ENCODE measurements at places on chromosomes 12 and 14.

GRCh38 chr14:46734286-46734685 is 82.7 kb upstream of the RPL10L start:
- no peak for DNase-seq

DNA sequence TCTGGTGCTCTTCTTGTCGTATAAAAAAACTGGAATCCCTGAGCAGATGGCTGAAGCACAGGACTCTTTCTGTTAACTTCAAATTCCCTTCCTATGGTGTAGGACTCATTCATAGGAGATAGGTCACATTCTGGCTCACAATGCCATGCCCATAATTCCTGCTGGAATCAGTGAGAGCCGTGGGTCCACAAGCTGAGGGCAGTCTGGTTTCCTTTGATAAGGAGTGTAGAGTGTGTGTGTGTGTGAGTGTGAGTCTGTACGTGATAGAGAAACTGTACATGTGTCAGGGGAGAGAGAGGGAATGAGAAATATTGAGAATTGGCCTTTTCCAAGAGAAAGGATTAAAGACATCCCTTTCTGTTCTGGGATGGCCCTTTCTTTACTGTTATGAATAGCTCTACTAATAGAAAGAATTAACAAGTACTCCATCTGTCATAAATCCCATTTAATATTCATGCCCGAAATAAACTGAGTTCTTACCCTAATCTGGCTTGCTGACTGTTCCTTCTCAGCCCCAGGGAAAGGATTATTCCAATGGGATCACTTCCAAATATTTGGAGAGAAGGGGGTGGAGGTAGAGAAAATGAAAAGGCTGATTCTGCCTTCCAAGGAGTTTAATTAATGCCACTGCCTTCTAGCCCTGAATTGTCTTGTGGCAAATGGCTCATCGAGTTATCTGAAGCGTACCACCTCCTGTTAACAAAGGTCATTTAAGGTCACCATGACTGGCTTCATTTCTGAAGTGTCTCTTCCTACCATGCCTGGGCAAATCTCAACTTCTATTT is 79.0 kb downstream of the TMX1 start:
- no peak for DNase-seq

DNA sequence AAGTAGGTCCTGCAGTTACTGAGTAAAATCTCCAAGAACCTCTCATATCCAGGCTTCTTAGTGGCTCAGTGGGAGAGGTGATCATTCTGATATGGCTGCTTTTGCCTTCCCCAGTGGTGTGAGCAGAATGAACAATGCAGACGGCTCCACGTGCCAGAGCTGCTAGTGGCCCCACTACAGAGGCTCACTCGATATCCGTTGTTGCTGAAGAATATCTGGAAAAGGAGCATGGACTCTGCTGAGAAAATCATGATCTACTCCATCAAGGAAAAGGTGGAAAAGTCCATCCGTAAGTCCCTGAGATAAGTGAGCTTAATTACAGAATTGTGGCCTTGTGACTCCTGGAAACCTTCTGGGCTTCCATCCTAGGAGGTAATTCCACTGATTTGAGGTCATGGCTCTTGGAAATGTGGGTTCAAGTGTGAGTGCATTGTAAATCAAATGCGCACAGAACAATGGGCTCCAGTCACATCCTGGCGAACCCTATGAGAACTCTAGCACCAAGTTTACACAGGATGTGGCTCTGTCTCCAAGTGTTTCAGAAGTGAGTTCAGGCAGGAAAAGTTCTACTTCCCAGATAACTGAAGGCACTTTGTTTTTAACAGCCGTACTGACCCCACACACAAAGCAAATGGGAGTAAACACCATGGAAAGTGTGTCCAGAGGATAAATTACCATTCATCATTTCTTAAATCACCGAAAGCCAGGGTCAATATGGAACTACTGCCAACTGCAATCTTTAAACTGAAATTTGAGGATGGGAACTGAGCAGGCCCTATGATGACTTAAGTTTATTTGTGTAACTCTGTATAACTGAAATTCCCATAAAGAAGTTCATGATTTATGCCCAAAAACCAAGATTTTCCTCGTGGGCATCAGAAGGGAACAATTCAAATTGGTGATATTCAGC is 51.4 kb downstream of the PLEKHG7 start:
- DNase-seq, result peak; percentile 82

GRCh38 chr12:102024765-102025164 is 37.0 kb downstream of the WASHC3 start:
- DNase-seq, result no peak

DNA sequence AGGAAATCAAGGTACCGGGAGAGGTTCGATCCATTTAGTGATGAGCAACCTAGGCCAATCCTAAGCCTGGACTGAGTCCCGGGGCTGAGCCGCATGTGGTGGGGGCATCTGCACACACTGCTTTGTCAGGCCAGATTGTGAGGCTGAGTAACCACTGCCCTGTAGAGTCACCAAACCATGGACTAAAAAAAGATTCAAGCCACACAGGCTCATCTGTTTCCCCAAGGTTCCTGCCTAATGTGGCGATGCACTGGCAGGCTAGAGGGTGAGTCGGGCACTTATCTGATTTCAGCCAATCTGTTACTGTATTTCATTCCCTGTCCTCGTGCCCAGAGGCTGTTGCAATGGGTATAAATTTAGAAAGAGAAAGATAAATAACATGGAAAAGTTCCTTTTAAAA is 140.8 kb downstream of the TTC7B start:
- DNase-seq, result peak; percentile 85

- DNase-seq, result no peak
Observed at GRCh38 chr14:61710853-61711817, 15.8 kb downstream of the HIF1A start.

- DNase-seq, result no peak
Observed at GRCh38 chr12:94267921-94268471, 119.6 kb downstream of the PLXNC1 start.

- DNase-seq, result peak; percentile 32
Observed at GRCh38 chr14:72104011-72104613, 171.9 kb downstream of the RGS6 start.

- DNase-seq, result no peak
Observed at GRCh38 chr12:44531320-44531971, 344.7 kb downstream of the NELL2 start.

DNA sequence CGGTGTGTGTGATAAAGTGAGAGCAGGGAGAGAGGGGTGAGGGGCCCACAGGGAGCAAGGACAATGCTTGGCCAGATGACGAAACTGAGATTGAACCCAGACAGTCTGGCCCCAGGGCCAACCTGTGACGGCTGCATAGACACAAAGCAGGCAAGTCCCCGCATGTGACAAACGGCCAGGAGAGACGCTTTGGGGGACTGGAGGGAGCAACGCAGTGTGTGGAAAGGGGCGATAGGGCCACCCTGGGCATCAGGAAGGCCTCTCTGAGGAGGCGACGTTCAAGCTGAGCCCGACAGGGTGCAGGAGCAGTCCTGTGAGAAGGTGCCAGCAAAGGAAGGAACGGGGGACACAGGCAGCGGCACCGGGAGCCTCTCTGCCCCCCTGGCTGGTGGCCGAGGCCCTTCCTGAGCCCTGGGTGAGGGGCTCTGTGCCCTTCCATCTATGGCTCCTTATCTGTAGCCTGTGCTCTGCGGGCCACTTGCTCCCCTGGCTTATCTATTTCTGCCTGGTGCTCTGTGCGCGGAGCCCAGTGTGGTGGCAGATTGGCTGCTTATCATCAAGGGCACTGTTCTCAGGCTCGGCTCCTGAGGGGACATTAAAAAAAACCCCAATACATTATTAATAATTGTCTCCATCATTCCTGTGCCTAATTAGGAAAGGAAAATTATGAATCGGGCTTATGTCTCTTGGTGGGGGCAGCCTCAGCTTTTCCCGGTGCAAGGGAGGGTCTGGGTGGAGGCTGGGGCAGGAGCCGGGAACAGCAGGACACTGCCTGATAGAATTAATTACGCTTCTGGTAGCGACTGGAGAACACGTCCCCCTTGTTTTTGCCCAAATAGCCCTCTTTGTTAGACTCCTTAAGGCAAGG is 39.8 kb downstream of the PRIMA1 start:
- no peak for DNase-seq

- DNase-seq, result no peak
Observed at GRCh38 chr12:19238540-19238939, 109.0 kb downstream of the PLEKHA5 start.

DNA sequence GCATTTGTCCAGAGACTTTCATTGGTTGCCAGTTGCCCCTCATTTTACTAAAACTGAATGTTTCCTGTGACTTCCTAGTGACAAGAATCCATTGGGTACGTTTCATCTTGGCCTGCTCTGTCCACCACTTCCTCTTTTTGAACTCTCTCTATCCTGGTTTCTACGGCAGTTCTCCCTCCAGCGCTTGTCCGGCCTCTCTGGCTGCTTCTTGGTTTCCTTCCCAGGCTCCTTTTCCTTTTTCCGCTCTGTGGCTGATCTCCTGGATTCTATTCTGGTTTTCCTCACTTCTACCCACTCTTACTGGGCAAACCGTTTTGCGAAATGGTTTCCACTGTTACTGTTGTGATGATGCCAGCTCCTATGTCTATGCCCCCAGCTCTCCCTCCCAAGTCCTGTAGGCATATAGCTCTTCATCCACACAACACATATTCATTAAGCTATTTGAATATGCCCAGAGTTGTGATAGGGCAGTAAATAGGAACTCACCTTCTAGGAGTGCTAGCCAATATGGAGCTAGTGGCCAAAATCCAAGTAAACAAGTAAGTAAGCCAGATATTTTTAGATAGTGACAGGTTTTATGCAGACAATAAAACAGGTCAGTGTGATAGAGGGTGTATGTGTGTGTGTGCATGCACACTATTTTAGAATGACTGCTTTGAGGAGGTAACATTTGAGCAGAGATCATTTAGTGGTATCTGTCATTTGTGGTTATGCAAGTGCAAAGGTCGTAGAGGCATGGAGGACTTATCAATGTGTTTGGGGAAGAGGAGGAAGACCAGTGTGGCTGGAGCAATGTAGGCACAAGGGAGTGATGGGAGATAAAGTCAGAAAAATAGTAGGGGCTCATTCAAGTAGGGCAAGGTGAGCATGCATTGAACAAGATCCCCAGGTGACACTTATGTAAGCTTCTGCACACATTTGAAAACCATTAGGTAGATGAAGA is 27.9 kb upstream of the CTDSP2 start:
- no peak for DNase-seq

GRCh38 chr14:68902357-68902756 is 76.7 kb downstream of the ACTN1 start:
- no peak for DNase-seq

DNA sequence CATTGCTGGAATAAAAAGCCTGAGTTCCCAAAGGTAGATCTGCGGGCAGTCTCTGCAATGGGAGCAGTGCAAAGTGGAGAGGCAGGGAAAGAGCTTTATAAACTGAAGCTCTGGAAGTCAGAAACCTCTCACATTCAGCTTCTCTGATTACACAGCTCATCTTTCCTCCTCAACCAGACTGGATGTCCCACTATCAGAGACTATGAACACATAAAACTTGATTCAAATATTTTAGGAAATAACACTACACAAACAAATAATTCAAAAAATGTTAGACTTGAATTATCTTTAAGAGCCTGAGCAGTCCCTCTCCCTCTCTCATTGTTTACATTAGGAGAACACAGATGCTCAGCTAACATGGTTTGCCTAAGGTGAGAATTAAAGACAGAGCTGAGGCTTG is 72.9 kb downstream of the DENND5B start:
- DNase-seq, result peak; percentile 18

- DNase-seq, result peak; percentile 100
Observed at GRCh38 chr14:51547260-51547659, 104.5 kb upstream of the FRMD6 start.

GRCh38 chr12:47601071-47601470 is 104.8 kb downstream of the RPAP3 start:
- no peak for DNase-seq

DNA sequence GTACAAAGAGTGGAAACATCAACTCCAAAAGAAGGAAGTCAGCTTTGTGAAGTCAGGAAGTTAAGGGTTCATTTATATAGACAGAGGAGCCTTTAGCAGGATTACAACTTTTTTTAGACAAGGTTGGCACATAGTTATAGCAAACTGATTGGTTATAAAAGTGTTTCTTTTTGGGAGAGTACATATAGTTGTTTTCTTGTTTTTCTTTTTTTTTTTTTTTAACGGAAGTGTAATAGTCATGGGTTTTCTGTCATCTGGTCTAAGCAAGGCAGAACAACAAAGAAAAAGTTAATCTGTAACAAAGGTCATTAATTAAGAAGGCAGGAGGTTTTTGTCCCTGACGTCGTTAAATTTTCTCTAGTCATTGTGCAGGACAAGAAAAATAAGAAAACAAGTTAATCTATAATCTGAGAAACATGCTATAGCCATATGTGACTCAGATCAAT is 13.0 kb upstream of the MFAP5 start:
- no peak for DNase-seq

- no peak for DNase-seq
Observed at GRCh38 chr12:108373111-108373510, 34.0 kb upstream of the CMKLR1 start.

DNA sequence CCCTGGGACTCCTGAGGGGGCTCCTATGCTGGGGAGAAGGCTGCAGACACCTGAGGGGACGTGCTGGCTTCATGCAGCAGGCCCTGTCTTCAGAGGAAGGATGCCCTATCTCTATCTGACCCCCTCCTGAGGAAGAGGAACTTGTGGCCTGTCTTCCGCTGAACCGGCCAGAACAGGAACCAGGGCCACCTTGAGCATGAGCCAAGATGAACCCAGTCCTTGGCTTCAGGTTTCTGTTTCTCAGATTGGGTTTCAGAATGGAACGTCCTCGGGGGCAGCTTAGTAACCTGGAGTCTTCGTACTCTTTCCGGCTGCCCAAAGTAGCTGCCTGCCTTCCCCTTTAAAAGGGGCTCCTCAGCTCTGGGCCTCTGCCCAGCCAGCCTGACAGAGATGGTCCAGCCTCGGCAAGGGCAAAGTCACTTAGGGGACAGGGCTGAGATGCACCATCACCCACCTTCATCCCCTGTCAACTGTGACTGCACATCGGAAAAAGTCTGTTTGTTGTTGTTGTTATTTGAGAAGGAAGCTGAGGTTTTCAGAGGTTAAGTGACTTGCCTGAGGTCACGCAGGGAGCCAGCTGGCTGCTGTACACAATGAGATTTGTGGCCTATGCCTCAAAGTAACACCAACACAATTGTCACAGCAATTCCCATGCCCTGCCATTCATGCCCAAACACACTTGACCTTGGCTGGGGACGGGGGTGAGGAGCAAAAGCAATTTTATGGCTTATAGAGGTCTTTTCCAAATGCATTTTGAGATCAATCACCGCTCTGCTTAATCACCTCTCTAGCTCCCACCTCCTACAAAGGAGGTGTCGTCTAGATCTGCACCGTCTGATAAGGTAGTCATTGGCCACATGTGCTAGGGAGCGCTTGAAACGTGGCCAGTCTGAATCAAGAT is 13.4 kb downstream of the ASB2 start:
- peak; percentile 26 for DNase-seq

DNA sequence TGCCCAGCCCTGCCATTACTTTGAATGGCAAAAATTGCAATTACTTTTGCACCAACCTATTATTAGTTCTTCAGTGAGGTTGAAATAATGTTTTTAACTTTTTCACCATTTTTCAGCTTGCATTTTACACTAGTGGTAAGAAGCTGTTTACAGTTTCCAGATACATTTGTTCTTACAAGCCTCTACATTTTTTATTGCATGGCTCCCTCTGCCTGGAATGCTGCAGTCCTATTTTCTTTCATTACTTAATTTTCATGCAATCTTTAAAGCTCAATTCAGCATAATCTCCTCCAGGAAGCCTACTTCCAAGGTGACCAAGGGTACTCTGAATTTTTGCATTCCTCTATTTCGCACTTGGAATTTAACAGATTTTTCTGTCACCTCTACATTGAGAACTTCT is 33.4 kb downstream of the CCER1 start:
- no peak for DNase-seq

Measured in HT1080 (cell line).